ENCODE measurements at places on chromosomes 4 and X.

GRCh38 chr4:72063726-72064125 lies 31.9 kb downstream of the NPFFR2 start:
- DNase-seq, result no peak

DNA sequence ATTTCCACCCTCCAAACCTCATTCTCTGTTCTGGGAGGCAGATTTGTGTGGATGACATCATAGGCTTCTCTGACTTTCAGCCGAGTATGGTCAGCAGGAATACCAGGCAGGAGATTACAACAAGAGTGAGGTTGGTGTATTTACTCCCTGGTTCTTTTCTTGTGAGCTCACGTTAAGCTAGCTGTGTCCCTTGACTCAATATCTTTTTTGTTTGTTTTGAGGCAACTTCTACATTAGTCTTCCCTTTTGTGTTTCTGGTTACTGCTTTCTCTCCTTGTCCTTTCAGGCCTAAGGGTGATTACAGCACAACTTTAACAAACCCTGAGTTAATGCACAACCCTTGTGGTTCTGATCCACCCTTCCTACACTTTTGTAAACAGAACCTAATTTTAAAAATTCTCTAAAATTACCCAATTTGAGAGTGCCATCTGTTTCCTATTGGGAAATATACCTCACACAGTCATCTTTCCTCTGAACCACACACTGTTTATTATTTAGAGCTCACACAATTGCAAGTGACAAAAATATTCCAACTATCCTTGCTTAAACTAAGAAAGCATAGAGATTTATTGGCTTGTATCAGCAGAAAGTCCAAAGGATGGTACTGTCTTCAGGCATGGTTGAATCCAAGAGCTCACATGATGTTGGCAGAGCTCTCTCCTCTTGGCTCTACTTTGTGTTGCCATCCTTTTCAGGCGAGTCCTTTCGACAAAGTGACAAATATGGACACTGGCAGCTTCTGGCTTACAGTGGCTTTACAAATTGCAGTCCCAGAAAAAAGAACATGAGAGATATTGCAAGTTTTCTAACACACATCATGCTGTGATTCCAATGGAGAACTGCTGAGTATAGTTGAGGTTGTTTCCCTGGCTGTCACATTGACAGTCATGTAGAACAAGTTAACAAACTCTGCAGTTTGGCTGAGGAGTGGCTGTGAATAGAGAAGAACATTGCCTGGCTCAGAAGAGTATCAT lies 150.5 kb upstream of the DDIT4L start:
- DNase-seq, result no peak

GRCh38 chr4:117700111-117700892 lies 334.0 kb upstream of the NDST3 start:
- DNase-seq, result no peak

DNA sequence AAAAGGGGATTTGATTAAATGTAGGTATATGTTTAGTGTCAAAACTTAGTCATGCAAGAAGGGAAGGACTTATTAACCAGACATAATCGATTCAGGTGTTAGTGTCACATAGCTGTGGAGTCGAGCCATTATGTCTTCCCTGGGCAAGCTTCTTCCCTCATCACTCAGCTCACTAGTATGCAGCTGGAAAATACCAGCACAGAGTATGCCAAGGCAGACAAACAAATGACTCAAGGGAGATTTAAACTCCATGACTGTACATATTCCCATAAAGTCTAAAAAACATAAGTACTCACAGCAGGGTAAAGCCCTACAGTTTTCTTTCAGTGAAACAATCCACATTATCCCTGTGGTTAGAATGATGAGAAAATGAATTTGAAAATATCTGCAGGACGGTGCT lies 304.5 kb downstream of the CBLL2 start:
- no peak for DNase-seq

GRCh38 chrX:17563515-17563914 lies 173.8 kb upstream of the SCML1 start:
- no peak for DNase-seq

GRCh38 chrX:25226151-25226550 lies 210.4 kb upstream of the ARX start:
- DNase-seq, result no peak

- no peak for DNase-seq
These were observed 106.8 kb downstream of the COL25A1 start for GRCh38 chr4:109195646-109196045.

DNA sequence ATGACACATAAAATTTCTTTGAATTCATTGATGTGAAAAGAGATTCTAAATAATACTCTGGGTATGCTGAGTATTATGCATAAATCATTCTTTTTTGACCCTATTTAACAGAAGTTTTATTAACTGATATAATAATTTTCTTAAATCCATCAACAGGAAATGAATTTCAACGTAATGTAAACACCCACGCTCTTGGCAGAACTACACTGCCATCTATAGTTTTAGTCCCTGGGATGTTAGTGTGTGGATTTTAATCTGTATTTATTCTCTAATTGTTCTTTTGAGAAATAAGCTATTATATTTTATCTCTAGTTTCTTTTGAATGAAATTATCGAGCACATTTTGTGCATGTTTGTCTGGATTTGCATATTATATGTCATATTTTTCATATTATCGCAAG lies 666.8 kb upstream of the NDST4 start:
- DNase-seq, result no peak

- DNase-seq, result no peak
These were observed 25.2 kb upstream of the FAM241A start for GRCh38 chr4:112120021-112120420.

Measured in hippocampal formation (tissue), 2 donors.